ENCODE measurements at places on chromosomes 4 and X.
A peak's percentile ranks its signal among the peaks of the same experiment; 100 is the strongest.

- no peak for DNase-seq
Observed at GRCh38 chr4:79575709-79576428, 167.8 kb upstream of the GK2 start.

DNA sequence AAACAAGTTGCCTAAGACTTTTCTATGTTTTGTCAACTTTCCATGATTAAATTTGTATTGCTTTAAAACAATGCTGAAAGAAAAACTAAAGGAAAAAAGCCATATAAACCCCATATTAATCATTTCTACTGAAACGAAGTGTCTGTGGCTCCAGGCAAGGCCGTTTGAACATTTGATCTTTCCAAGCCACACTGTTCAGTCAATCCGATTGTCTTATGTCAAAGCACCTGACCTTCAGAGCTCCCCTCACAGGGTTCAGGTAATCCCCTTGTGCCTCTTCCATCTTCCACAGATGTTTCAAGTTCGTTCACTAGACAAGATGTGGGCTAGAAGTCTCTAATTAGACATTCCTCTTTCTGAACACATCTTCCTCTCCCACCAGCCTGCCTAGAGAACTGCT lies 177.1 kb upstream of the NUDT10 start:
- no peak for DNase-seq

GRCh38 chrX:41087201-41087600 lies 2.0 kb downstream of the USP9X start:
- DNase-seq: no peak

DNA sequence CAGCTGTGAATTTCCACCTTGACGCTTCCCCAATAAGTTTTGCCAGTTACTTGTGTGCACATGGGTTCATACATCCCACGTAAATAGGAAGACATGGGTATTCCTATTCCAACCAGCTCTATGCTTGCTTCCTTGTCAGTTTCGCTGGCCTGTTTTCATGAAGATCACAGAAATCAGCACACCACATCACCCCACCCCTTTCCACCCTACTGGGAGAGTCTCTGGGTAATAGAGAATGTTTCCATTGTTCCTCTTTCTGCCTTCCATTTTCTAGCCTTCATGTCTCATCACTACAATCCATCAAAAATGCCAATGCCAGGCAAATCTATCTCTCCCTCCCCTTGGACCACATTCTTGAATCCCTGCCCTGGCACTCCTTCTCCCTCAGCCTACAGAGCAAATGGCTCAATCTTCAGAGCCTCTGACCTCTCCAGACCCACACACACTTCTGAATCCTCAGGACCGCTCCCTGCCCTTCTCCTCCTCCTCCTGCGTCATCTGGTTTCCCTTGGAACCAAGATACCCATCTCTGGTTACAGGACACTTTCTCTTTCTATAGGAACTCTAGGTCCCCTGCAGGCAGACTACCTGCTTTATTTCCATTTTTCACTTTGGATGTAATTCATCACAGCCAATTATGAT lies 323.3 kb downstream of the DHX15 start:
- no peak for DNase-seq

DNA sequence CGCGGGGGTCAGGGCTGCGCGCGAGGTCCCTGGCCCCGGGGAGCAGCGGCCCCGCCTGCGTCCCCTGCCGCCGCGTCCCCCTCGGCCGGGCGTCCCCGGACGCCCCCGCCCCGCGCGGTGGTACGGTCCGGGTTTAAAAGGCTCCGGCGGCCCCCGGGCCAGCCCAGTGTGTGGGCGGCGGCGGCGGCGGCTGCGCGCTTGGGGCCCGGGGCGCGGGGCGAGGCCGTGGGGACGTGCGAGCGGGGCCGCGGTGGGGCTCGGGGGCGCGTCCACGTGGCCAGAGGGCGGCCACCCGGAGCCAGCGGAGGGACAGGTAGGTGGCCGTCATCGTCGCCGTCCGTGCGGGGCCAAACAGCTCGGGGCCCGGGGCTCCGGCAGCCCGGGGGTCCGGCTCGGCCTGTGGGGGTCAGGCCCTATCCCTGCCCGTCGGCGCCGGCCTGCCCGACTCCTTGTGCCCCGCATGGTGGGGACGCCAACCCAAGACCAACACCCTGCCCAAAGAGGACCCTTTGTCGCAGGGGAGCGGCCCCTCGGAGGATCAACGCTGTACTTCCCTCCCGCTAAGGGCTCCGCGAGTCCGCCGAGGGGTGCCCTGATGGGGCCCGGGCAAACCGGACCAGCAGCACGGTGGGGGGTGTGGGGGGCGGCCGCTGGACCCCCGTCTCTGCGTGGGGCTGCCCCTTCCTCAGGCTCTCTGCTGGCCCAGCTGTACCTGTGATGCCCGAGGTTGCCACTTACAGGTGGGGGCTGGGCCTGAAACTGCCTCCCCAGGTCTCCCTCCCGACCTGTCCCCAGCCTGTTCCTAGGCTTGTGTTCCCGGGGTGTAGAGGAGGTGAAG lies at the start of gene PLXNA3:
TSS of gene PLXNA3 (plus strand) at position 166 of the 838 bp plus-strand sequence. CDS start 1,903 bp downstream, outside the sequence.
- peak; percentile 50 for DNase-seq

DNA sequence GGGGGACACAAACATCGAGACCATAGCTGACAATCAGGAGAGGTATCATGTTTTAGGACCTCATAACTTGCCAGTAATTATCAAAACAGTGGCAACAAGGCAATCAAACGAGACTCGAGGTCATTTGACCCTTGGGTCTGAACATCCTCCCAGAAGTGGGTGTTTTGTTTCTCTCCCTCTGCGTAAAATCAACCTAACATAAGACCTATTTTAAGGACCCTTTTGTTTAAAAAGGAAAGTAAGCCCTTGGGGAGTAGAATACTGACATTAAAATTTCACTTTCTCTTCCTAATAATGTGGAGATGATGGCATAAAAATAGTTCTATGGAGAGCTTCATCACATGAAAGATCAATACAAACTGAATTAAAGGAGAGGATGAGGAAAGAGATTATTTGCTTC lies 106.2 kb upstream of the PUDP start:
- DNase-seq: no peak

DNA sequence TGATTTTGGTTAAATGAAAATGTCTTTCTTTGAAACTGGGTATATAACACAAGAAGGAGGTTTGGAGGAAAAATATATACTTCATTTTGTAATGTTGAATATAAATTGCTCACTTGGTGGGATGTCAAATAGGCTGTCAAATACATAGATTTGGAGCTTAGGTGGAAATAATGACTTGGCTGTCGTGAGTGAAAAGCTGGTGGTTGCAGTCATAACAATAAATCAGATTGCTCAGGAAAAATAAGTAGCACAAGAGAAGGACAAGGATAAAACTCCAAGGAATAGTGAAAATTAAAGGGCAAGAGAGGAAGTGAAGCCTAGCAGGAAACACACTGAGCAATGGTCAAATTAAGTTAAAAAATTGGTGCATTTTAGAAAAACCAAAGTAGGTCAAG lies 253.0 kb upstream of the ANKRD50 start:
- DNase-seq: no peak

GRCh38 chr4:101774807-101775206 lies 15.7 kb upstream of the BANK1 start:
- DNase-seq: no peak

- DNase-seq: no peak
Observed at GRCh38 chr4:109676886-109677285, 26.4 kb downstream of the CASP6 start.

DNA sequence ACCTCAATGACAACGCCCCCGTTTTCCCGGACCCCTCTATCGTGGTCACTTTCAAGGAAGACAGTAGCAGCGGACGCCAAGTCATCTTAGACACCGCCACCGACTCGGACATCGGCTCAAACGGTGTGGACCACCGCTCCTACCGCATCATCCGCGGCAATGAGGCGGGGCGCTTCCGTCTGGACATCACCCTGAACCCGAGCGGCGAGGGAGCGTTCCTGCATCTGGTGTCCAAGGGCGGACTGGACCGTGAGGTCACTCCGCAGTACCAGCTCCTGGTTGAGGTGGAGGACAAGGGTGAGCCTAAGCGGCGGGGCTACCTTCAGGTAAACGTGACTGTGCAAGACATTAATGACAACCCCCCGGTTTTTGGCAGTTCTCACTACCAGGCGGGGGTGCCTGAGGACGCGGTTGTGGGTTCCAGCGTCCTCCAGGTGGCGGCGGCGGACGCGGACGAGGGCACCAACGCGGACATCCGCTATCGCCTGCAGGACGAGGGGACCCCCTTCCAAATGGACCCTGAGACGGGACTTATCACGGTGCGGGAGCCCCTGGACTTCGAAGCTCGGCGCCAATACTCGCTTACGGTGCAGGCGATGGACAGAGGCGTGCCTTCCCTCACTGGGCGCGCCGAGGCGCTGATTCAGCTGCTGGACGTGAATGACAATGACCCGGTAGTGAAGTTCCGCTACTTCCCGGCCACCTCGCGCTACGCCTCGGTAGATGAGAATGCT lies 2.2 kb downstream of the FAT4 start:
- no peak for DNase-seq

DNA sequence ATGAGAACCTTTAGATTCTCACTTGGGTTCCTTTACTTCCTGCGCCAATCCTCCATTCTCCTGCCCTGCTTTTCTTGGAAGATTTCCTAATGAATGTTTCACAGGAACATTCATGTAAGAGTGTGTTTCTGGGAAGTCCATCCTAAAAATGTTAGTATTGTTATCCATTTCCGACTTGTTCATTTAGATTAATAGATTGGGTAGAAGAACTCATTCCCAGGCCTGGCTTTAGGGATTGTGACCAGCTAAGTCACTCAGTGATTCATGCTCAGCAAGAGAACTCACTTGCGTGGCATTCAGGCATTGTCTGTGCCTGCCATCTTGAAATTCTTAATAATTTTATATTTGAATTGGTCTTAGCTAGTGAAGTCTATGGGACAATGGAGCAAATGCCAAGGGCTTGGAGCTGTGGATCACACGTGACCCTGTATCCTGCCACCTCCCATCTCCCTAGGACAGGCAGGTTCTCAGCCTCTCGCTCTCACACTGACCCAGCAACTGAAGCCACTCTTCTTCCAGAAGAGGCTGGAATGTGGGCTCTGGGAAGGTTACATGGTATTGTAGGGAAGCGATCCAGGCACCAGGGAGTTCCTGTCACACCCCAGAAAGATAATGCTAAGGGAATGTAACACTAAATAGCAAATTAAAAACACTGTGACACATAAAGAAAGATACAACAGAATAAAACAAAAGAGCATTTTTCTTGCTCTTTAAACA lies 562.1 kb downstream of the TMA16 start:
- DNase-seq: no peak

DNA sequence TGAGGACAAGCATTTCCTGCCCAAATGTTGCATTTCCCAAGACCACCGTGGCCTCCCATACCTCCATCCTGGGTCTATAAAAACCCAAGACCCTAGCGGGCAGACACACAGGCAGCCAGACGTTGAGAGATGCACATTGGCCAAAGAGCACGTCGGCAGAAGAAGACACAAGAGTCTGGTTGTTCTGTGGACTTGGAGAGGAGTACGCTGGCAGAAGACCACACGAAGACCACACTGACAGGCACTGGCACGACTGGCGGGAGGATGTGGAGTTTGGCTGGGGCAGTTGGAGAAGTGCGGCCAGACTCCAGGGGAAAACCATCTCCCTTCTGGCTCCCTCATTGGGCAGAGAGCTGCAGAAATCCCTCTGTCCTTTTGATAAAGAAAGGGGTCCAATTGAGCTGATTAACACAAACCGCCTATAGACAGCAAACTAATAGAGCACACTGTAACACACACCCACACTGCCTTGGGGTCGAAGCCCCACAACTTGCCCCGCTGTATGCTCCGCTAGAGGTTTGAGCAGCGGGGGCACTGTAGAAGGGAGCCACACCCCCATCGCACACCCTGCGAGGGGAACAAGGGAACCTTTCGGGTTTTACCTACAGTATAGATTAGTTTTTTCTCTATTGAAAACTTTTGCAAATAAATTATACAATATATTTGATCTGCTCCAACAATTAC lies 376.7 kb upstream of the KLHL4 start:
- DNase-seq: no peak

GRCh38 chrX:14409341-14409740 lies 120.0 kb upstream of the GLRA2 start:
- DNase-seq: no peak

- no peak for DNase-seq
Observed at GRCh38 chr4:8039290-8039689, 99.6 kb upstream of the AFAP1 start.

- DNase-seq: no peak
Observed at GRCh38 chr4:83606460-83606859, 70.6 kb downstream of the GPAT3 start.

DNA sequence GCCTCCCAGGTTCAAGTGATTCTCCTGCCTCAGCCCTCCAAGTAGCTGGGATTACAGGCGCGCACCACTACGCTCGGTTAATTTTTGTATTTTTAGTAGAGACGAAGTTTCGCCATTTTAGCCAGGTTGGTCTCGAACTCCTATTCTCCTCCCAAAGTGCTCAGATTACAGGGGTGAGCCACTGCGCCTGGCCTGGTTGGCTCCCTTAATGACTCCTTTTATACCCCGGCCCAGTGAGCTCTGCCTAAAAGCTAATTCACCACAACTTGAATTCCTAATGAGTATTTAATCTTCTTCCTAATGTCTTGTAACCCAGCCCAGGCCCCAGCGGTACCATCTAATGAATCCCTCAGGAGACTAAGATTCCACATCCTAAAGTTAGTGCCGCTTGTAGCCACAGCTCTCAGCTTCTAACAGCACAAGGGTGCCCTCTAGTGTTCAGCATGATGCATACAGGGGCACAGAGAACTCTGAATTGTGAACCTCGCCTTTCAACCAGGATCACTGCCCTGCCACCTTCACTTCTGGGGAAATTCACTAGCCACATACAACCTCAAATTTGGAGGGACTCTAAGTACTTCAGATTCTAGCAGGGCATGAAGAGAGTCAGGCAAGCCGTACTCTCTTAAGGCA lies 89.5 kb downstream of the OR13H1 start:
- peak; percentile 25 for DNase-seq

- no peak for DNase-seq
Observed at GRCh38 chr4:138030375-138030774, 211.8 kb downstream of the SLC7A11 start.

DNA sequence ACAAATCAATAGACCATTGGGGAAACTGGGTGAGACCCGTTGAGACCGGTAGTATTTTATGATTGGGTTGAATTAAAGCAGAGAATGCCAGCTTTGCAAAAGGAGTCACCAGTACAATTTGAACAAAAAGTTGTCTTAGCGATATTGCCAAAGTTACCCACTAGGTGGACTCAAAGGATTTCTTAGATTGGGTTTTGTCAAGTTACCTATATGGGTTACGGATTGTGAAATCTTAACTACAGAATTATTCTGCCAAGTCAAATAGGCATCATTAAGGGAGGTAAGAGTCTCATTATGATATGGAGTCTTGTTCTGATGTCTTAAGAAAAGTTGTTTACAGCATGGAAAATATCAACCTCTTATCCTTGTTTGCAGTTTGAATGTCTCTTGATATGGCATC lies 15.0 kb upstream of the CT47A1 start:
- DNase-seq: no peak

- DNase-seq: no peak
Observed at GRCh38 chr4:163582703-163583102, 88.2 kb downstream of the TMA16 start.

DNA sequence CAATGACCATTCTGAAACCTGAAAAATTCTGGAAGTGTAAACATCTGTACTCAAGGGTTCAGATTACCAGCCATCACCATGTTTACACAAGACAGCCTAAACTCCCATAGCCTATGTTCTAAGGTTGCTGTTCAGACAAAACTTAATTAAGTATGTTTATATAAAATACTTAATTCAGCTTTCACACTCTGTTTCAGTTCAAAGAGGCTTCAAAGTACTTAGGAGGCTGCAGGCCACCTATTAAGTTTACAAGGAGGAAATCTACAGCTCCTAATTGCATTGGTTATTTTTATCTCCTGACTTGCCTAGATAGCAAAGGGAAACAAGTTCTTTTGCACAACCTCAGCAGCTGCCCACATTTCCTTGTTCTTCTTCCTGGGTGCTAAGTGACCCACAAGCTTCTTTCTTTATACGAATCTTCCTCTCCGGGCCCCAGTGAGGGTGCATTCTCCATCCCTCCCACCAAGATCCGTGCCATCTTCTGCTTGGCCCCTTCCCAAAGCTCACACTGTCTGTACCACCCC lies 2.0 kb downstream of the GAK start:
- DNase-seq: no peak
